ENCODE measurements at places on chromosomes 1 and 21.
A peak's percentile ranks its signal among the peaks of the same experiment; 100 is the strongest.

- no peak for DNase-seq
These were observed 63.7 kb downstream of the NRIP1 start for GRCh38 chr21:15001113-15001512.

- DNase-seq: peak; percentile 77
These were observed 32.1 kb upstream of the APOBEC4 start for GRCh38 chr1:183685112-183685713.

DNA sequence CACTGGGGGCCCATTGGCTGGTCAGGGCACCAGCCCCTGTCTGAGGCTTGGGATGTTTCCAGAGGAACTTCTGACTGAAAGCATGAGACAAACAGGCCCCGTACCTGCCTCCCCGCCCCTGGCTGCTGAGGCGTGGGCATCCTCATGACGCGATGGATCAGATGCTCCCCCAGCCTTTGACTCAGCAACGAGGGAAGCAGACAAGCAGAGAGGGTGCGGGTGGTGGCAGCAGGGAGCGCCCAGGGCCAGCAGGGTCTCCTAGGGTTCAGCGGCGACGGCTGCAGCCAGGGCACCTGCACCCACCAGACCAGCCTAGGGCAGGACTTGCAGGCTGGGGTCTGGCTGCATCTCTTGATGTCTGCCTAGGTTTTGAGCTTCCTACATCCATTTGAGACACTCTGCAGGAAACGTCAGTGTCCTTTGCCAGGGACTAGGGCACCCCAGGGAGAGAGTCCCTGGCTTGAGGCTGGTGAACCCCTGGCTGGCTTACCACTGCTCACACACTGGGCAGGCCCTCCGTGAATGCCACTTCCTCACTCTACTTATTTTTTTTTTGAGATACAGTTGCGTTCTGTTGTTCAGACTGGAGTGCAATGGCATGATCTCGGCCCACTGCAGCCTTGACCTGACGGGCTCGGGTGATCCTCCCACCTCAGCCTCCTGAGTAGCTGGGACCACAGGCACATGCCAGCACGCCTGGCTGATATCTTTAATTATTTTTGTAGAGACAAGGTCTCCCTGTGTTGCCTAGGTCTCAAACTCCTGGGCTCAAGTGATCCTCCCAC lies 63.3 kb downstream of the DHRS3 start:
- DNase-seq: peak; percentile 27

GRCh38 chr1:178328728-178329127 lies 168.0 kb downstream of the CLEC20A start:
- DNase-seq: no peak

- no peak for DNase-seq
These were observed 106.7 kb downstream of the FAF1 start for GRCh38 chr1:50853325-50853724.

DNA sequence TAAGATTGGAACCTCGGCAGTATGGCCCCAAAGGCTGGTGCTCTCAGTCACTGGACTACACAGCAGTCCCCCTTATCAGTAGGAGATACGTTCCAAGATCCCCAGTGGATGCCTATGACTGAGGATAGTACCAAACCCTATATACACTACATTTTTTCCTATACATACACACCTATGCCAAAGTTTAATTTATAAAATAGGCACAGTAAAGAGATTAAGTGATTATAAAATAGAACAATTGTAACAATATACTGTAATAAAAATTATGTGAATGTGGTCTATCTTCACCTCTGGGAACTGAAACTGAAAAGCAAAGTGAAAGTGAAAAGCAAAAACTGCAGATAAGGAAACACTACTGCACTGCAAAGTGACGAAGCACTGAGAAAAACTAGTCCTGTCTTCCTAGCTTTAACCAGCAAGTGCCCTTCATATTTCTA lies 96.8 kb downstream of the INTS7 start:
- no peak for DNase-seq

- no peak for DNase-seq
These were observed 11.4 kb downstream of the GGPS1 start for GRCh38 chr1:235339746-235340145.

DNA sequence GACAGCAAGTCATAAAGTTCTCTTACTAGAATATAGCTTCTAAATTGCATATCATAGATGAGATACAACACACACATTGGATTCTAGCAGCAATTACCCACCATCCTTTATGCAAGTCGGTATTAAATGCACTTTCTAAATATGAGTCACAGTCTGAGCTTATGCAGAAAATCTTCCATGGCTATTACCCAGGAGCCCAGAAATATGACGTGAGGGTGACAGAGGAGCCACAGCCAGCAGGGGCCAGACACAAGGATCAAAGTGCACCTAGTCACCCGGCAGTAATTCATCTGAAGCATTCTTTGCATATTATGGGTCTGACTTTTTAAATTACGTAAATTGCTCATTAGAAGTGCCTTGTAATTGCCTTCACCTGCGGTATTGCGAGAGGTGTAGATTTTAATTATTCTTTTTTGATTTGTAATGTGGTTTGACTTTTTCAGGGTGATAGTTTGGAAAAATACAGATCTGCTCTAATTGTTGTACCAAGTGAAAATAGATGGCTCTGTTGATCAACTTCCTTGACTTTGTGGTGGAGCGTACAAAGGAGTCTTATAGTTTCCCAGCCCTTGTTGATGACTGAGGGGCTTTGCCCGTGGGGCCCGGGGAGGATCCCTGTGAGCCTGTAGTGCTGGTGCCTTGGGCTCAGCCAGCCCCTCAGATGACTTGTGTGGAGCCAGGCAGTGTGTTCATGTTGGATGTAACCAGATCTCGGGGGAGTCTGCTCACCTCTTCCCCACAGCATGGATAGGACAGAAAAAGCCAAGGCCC lies 470.0 kb upstream of the VAMP3 start:
- DNase-seq: no peak

DNA sequence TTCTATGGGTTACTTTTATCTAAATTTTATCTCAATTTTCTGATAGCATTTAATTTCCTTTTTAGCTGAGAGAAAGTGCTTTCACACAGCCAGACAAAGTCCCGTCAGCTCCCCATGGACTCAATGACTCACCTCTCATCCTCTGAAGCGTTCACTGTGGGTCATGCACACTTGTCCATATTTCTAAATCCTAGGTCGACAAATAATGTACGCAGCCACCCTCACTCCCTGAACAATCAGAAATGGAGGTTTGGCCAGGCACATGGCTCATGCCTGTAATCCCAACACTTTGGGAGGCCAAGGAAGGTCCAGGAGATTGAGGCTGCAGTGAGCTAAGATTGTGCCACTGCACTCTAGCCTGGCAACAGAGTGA lies 42.4 kb upstream of the COA6 start:
- no peak for DNase-seq

- DNase-seq: peak; percentile 96
These were observed 53.8 kb downstream of the IER5 start for GRCh38 chr1:181142096-181142958.

GRCh38 chr1:161953256-161953920 lies 70.3 kb downstream of the OLFML2B start:
- DNase-seq: no peak

DNA sequence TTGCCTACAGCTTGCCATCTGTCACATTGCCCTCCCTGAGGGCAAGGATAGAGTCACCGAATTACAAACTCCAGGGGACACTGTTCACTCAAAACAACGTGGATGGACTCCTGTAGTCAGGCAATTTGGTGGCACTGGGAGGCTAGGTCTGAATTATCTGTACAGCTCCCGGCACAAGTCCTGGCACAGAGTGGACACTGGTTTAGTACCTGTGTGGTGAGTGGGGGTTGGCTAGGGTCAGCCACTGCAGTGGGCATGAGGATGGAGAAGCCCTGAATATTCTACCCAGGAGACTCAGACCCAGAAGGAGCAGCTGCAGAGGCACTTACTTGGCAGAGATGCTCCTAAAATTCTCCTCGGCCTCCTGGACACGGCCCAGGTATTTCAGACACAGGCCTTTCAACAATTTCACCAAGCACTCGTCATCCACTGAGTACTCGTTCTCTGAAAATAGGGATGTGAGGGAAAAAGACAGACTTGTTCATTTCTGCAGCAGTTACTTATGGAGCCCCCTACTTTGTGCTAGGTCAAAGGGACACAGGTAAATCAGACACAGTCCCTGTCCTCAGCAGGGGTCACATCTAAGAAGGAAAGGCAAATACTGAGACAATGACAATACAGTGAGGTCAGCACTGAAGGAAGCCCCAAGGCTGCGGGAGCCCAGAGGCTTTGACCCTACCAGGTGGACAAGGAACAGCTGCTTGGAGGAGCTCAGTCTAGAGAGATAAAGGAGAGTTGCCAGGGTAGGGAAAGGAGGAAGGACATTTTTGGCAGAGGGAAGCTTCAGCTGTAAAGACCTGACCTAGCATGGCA lies 40.5 kb downstream of the TTC39A start:
- DNase-seq: no peak

GRCh38 chr1:65983500-65983899 lies 190.8 kb downstream of the PDE4B start:
- no peak for DNase-seq

DNA sequence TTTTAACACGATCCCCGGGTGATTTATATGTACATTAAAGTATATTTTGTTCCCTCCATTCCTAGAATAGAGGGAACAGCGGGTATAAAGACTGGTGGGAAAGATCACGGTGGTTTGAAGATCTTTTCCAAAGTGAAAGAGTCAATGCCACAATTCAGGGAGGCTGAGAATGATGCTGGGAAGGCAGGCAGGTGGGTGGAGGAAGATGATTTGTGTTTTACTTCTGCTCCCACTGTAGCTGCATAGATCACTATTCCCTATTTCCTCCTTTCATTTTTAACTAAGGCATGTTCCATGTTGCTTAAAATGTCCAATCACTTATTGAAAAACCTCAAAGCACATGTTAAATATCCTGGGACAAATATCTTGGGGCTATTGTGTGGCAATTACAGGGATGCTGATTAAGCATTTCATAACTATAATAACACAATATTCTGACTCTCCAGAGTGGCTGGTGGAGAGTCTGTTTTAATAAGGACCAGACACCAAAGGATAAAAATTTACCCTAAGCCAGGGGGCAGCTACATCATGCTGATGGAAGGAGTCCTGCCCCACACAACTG lies 8.4 kb upstream of the LYST start:
- no peak for DNase-seq

DNA sequence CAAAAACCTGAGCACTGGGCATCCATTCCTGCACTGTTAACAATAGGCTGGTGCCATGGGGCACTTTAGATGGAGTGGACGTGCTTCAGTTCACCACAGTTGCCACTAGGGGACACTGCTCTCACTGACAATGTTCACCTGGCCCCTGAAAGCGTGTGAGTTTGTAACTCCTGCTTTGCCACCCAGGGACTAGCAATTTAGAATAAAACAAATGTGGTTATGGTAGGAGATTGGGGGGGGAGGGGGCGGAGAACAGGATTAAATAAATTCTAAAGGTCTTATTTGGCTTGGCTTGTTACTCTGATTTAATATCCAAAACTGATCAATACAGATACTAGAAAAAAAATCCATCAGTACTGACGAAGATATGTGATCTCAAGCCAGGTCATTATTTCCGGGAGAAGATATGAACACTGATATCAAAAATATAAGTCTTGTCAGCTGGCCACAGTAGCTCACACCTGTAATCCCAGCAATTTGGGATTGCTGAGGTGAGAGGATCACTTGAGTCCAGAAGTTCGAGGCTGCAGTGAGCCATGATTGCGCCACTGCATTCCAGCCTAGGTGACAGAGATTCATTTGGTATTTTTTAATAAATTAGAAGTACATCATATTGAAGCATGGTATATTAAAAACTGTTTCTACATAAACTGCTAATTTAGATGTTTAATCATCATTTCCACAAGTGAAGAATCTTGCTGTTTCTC lies 23.2 kb downstream of the INTS7 start:
- peak; percentile 85 for DNase-seq

- DNase-seq: no peak
These were observed 837 bp upstream of the DESI2 start for GRCh38 chr1:244651956-244652622.

GRCh38 chr1:167720965-167721616 lies 691 bp upstream of the MPZL1 start:
- no peak for DNase-seq

GRCh38 chr1:214009423-214010196 lies 21.8 kb downstream of the PROX1 start:
- no peak for DNase-seq

- DNase-seq: no peak
These were observed 1713.4 kb downstream of the NCAM2 start for GRCh38 chr21:22711636-22712035.

GRCh38 chr1:86975993-86976550 lies 61.6 kb downstream of the HS2ST1 start:
- DNase-seq: no peak

DNA sequence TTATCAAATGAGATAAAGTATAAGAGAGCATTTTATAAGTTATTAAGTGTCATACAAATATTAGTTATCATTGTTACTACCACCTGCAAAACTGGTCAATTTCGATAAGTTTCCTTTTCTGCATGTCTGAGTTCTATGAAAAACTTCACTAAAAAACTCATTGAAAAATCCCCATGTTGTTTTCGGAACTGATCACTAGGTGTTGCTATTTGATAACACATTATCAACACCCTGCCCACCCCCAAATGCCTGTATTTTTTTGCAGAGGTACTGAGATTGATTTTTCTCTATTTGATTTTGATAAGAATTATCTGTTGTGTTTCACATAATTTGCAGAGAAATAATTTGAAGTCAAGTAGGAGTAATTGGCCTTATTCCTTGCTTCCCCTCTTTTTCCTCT lies 22.1 kb upstream of the DISP1 start:
- peak; percentile 54 for DNase-seq

DNA sequence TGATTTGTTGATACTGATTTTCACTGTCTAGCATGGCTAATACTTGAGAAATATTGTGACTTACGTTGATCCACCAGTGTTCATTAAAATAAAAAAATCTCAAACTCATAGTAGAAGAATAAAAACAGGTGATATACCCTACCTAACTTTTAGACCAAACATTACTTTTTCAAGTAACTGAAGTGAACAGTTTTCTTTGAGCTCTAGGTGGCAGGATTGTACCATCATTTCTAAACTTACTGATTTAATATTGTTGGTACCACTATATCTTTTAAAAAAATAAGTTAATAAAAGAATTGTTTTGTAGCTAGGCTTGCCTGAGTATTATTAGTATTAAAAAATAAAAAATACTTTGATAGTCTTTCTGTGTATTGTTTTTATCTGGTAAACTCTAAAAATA lies 21.5 kb downstream of the CDC73 start:
- DNase-seq: no peak

GRCh38 chr1:242398351-242398750 lies 126.1 kb downstream of the PLD5 start:
- DNase-seq: no peak

DNA sequence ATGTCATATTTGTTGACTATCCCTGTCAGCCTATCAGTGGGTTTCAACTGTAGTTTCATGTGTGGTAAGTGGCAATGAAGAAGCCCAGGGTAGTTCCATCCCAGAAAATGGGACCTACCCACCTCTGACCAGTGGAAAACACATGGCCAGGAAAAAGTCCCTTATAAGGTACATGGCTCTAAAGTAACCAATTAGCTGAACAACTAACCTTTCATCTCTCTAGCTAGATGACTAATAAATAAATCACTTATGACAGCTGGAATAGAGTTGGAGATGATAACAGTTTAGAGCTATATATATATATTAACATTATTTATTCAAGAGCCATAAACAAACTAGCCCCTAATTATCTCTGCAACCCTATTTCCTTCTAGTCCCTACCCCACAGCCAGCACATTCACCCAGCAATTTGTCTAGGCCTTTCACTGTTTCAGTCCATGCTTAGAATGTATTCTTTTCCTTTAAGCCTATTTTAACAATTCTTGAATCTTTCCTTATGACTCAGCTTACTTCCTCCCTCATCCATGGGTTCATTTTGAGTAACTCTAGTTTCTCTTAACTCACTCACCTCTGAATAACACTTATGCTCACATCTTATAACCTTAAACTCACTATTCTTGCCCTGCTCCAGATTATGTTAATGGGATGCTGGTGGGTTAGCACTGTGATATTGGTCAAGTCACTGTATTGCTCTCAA lies 83.7 kb downstream of the TNFSF18 start:
- no peak for DNase-seq

All from D341Med (cell line).